ENCODE measurements at places on chromosomes 12 and 14.

DNA sequence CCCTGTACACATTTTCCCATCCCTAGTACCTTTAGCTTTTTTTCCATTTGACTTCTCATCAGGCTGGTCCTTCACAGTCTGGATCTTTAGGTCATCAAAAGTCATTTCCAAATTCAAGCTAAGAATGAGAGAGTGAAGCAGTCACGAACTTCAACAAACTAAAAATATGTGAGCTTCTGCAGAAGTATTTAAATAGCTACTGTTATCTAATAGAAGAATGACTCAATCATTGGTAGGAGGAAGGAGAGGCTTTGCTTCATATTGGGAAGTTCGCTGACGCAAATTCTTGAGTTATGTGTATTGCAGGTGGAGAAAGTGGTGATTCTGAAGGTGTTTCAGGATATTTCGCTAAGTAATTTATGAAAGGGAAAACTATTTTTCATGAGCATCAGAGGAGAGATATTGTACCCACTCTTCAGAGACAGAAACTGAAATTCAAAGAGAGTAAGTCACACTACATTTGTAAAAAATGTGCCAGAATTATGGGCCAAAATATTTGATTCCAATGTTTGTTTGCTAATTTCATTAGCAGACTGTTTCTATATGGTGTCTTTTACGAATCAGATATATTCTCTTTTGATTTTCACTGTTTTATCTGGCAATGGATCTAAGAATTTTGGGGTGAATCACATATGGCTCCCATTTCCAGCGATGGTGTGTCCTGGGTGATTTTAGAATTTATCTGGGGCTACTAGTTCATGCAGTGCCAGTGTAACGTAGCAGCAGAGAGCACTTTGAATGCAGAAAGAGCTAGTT, at the start of gene OLR1:
Gene OLR1, minus strand, starts transcription at position 160 of the 756 bp plus-strand sequence. Its CDS starts 55 bp downstream, at position 105.
- DNase-seq = no peak

DNA sequence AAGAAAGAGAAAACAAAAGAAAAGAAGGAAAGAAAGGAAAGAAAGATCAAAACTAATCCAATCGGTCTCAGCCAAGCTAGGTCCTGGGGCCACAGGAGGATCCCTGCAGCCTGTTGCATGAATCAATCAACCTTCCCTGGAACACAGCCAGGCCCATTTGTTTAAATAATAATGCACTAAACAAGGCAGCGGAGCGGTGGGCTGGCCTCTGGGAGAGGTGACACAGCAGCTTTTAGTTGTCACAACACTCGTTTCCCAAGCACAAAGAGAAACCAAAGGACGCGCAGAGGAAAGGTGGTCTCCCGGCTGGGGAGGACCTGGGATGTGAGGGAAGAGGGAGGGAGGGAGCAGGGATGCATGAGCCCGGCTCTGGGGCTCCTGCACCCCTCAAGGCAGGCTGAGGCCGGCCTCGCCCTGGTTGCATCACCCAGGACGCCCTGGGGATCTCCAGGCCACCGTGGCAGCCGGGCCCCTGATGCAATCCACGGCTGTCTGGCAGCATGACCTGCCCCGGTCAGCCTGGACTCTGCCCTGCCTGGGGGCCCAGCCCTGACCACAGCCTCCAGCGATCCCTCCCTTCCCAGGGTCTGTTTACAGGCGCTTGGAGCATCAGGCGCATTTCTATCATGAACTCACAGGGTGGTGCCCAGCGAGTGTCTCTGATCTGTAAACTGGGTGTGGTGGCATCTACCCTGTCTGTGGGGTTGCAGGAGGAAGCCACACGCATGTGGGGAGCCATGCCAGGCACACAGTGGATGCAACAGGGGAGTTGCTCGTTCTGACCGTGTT, 32.5 kb downstream of the MMP17 start:
- peak; percentile 10 for DNase-seq

GRCh38 chr12:106586803-106587684, 4.2 kb downstream of the RFX4 start:
- no peak for DNase-seq

DNA sequence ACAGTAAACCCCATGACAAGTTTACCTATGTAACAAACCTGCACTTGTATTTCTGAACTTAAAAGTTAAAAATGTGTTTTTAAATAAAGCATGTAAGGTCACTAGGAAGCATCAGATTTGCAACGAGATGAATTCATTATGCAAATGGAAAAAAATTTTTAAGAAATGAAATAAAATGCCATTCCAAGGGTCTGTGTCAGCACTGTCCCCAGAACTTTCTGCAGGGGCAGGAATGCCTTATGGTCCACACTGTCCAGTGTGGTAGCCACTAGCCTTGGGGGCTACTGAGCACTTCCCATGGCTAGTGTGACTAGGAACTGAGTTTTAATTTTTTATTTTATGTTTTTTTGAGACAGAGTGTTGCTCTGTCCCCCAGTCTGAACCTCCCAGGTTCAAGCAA, 49.2 kb downstream of the HSP90AA1 start:
- no peak for DNase-seq

DNA sequence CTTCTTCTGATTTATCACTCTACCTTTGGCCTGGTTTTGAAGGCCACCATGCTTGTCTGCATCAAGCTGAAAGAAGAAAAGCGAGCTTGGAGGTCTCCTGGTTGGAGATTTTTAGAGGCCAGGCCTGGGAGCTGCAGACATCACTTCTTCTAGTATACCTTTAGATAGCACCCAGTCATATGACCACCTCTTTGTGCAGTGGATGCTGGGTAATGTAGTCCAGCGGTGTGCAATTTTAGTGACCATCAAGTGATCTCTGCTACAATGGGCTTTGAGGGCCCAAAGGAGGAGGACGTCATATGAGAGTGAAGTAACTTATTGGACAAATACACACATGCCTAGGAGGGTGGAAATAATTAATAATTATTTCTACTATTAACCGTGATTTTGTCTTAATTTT, 15.2 kb upstream of the WNT5B start:
- DNase-seq = no peak

DNA sequence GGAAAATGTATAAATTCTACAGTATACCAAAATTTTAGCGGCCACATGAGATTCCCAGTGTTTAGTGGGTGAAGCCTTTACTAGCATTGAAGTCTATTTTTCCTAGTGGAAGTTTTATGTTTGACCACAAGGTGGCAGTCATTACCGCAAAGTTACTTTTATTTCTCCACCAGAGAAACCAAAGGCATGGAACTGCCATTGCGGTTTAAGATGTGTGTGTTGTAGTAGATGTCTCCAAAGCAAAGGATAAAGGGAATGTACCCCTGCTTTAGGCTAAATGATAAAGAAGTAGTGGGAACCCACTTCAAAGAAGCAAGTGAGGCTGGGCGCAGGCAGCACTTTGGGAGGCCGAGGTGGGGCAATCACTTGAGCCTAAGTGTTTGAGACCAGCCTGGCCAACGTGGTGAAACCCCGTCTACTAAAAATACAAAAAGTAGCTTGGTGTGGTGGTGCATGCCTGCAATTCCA, 140.5 kb downstream of the PRKCH start:
- peak; percentile 80 for DNase-seq

DNA sequence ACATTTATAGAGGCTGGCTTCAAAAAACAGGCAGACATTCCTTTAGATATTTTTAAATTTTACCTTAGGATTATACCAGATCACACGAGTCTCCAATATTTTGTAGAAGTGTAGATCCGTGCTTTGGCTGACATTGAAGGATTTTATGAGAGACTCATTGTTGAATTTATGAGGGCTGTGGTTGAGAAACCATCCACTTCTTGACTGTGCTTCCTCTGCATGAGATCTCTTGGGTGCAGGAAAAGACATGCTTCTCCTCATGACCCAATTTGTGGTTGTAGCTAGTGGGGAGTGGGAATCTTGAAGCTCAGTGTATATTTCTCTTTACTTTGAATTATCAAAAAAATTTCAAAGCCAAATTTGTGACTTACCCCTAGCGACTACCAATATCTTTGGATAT, 36.7 kb upstream of the NKX2-8 start:
- DNase-seq = no peak

DNA sequence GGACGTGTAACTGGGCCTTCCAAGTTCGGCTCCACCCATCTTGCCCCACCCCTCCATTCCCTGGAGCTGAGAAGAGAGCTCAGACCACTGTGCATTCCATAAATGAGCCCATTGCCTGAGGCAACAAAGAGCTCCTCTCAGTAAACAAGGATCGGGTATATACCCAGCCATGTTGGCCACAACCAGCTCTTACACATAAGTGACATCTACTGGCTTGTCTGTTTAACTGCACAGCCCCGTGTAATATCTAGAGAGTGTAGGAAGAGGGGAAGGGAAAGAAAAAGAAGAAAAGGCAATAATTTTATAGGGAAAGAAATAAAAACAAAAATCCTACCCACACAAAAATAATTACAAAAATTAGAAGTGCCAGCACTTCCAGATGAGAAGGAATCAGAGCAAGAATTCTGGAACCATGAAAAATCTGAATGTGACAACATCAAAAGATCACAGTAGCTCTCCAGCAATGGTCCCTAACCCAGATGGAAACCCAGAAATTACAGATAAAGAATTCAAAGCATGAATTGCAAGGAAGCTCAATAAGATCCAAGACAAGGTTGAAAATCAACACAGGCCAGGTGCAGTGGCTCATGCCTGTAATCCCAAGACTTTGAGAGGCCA, 308.1 kb downstream of the RPAP3 start:
- peak; percentile 55 for DNase-seq

DNA sequence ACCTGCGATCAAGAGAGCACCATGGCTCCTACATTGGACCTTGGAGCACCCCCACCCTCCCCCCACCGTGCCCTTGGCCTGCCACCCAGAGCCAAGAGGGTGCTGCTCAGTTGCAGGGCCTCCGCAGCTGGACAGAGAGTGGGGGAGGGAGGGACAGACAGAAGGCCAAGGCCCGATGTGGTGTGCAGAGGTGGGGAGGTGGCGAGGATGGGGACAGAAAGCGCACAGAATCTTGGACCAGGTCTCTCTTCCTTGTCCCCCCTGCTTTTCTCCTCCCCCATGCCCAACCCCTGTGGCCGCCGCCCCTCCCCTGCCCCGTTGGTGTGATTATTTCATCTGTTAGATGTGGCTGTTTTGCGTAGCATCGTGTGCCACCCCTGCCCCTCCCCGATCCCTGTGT, 1.8 kb upstream of the RNU7-1 start:
- no peak for DNase-seq

GRCh38 chr12:2016862-2017545, 12.7 kb upstream of the DCP1B start:
- no peak for DNase-seq

DNA sequence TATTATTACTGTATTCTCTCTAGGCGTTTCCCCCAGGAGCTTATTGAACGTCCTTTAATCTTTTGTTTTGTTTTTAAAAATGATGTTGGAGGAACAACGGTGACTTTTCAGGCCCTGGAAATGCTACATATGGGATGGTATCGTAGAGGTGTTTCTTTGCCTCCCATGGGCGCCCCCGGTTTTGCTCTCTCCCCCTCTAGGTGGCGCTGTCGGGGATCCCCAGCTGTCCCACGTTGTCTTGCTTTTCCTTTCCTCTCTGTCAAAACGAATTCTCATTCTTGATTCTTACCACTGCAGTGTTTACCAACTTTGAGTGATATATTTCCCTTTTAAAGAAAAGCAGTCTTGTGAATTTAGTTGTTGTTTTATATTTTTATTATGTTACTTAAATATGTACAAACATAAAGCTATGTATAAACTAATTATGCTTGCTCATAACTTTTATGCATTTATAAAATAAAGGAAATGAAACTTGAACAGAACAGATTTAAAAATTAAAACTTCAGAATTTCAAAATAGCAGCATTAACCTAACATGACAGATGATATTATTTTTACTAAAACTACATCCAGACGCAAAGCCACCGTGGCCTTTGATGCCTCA, 171.9 kb downstream of the RGS6 start:
- no peak for DNase-seq

All from endothelial cell of umbilical vein (primary cell).